ENCODE measurements at places on chromosomes 2 and 18. TPM values are rescaled to one million over a fixed set of nuclear protein-coding genes. Genes with fewer than 3 reads are reported as not detected.

TMBIM1 gene
- total RNA-seq: 235 TPM

DOK6 gene
- total RNA-seq: 4.0 TPM

FASTKD2 gene
- total RNA-seq: 37.8 TPM

BMP10 gene
- total RNA-seq: not detected

ALPI gene
- total RNA-seq: not detected

LRP1B gene
- total RNA-seq: under 0.01 TPM

PROKR1 gene
- total RNA-seq: not detected

CSRNP3 gene
- 0.66 TPM for total RNA-seq

SERPINB3 gene
- total RNA-seq: not detected

RESP18 gene
- total RNA-seq: not detected

LRRC30 gene
- total RNA-seq: not detected

GPD2 gene
- total RNA-seq: 46.6 TPM

SGO2 gene
- 5.4 TPM for total RNA-seq

SP110 gene
- total RNA-seq: 7.2 TPM

CAVIN2 gene
- 12.6 TPM for total RNA-seq

CD8B gene
- not detected for total RNA-seq

ST8SIA5 gene
- total RNA-seq: under 0.01 TPM

BAZ2B gene
- 47.0 TPM for total RNA-seq

GAL3ST2 gene
- total RNA-seq: not detected

ILKAP gene
- 24.9 TPM for total RNA-seq

GPR35 gene
- total RNA-seq: 1.2 TPM

ERLEC1 gene
- total RNA-seq: 87.7 TPM

LIMS4 gene
- total RNA-seq: 0.26 TPM

CD207 gene
- not detected for total RNA-seq

ELP2 gene
- 309 TPM for total RNA-seq

PROM2 gene
- 0.26 TPM for total RNA-seq

SPP2 gene
- not detected for total RNA-seq

GNAL gene
- 0.77 TPM for total RNA-seq

SKOR2 gene
- not detected for total RNA-seq

OTOF gene
- total RNA-seq: not detected

CCBE1 gene
- 60.9 TPM for total RNA-seq

CCDC74A gene
- total RNA-seq: 5.9 TPM
